NCI-H1417 treated with DMSO at 0.1 percent for 48 hours (cell line): ENCODE measurements at places on chromosomes 5 and 9.

DNA sequence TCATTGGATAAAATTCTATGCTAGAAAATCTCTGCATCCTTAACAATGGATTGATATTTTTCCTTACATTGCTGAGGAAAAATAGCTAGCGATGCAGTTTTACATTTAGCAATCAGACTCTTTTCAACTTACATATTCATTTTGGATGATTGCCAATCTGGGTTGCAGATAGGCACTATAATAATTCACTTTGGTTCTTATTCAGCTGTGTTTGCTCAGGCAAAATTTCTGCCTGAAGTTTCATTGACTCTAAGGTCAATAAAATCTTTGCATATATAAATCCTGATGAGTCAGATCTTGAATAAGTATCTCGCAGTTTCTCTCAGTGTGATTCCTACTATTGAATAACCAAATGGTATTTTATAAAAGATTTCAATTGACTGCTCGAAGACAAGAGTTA, 1105.8 kb downstream of the CDH18 start:
- DNase-seq: no peak

- DNase-seq: no peak
Measured at GRCh38 chr5:58985759-58986158, 402.9 kb downstream of the RAB3C start.

GRCh38 chr5:534743-535671, 10.8 kb upstream of the SLC9A3 start:
- no peak for DNase-seq

GRCh38 chr5:10578869-10579268, 15.0 kb downstream of the ANKRD33B start:
- no peak for DNase-seq

GRCh38 chr9:134863941-134864820, 16.4 kb upstream of the FCN2 start:
- DNase-seq: no peak

DNA sequence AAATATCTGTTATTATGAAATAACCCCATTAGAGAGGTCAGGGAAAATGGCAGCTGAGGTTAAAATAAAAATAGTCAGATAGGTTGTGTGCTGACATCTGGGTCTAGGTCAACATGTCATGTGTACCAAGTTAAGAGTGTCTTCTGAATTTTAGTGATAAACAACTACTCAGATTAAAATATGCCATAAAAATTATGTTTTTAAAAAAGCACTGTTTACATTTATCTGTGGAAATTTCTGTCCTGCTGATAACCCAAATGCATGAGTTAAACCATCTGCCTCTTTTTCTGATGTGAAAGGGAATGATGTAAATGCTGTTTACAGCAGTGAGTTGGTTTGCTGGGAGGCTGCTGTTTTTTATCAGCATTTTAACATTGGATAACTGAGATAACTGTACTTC, 361.2 kb upstream of the TARS1 start:
- DNase-seq: no peak

DNA sequence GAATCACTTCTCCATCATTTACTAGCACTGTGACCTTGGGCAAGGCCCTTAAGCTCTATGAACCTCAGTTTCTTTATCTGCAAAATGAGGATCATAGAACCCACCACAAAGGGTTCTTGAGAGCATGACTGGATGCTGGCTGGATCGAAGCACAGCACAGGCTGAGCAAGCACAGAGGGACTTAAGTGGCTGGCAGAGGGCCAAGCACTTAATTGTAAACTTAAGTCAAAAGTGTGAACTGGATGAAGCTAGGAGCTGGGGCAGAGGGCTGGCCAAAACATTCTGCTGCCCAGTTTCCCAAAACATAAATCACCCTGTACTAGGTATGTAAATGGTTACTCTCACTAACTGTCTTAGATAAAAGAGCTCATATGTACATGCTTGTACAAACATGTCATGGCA, 112.3 kb upstream of the WWC1 start:
- no peak for DNase-seq
